ENCODE measurements at places on chromosomes 12 and 14.

- DNase-seq, result no peak
These were observed 1785.1 kb upstream of the FLRT2 start for GRCh38 chr14:83744891-83745290.

DNA sequence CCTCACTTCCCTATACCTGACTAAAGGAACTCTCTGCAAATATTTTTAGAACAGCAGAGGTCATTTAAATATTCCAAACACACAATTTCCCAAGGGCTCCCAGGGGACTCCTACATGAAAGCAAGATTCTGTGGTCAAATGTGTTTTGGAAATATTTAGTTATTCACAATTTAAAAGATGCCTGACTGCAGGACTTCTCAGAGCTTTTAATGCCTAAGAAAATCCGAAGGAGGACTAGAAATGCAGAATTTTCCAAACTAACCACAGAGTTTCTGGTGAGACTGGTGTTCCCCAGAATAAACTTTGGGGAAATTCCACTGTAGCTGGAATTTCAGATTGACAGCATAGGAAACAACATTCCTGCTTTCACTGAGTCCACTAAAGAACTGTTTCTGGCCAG, 84.8 kb upstream of the MAP1LC3B2 start:
- DNase-seq, result no peak

DNA sequence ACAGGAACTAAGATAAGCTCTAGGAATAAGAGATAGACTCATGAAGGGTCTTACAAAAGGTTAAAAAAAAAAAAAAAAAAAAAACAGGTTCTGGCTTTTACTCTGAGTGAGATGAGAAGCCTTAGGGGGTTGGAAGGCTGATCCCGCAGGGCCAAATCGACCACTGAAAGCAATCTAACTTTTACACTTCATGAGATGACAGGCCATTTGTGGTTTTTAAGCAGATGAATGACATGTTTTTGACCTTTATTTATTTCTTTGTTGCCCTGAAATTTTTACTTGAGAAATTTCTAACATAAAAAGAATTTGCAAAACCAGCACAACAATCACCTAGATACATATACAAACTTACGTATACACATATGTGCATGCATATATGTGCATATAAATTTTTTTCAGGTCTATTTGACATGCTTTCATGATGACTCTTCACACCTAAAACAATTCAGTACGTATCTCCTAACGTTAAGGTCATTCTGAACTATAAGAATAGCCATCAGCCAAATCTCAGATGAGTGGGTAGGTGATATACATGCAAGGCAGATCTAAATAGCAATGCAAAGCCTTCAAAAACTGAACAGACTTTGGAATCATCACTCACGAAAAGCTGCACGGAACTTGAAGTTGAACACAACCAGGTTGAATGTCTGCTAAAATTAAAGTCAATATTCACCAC, 87.0 kb downstream of the R3HDM2 start:
- DNase-seq, result no peak

GRCh38 chr12:34347367-34347766, 325.1 kb downstream of the ALG10 start:
- peak; percentile 35 for DNase-seq

GRCh38 chr12:108683906-108684556, 47.3 kb downstream of the CORO1C start:
- no peak for DNase-seq

DNA sequence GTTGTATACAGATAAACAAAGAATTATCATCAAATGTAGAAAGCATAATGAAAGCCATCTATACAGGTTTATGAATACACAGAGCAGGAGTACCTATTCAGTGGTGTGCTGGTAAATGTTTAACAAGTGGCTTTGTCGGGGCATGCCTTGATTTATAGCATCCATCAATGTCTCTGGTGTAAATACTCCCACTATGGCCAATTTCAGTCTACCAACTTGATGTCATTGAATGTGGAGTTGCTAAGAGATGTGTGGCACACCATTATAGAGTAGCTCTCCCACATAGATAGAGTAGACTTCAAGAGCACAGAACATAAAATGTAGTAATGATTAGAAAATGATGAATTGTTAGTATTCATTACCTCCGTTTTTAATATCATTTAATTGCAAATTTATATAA, 9.3 kb downstream of the GRIP1 start:
- DNase-seq, result no peak

DNA sequence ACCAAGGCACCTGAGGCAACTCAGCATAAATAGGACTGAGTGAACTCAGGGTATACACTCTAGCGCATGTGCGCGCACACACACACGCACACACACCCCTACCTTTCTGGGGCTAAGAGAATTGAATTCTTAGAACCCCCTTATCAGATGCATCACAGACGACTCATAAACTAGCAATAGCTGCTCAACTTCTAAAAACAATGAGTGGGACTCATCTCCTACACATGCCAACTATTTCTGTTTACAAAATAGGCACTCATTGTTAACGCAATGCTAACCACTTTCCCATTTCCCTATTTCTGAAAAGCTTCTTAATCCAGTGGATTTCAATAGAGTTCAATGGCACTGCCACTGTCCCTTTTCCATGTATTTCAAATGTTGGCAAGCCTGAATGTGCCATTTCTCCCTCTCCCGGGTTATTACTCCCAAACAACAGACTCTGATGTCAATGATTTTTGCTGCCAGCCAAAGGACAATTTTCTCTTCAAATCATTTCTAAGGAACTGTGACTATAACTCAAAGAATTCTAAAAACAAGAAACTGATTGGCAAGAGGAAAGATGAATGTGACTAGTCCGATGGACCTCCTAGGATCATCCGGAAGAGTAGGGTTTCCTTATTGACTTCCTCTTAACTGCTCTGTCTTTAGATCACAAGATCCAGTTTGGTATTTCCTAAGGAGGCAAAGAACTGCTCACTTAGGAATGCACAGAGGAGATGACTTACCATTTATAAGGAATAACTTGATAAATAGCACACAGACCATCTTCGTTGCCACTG, 48.8 kb downstream of the SLC38A1 start:
- no peak for DNase-seq

GRCh38 chr14:60965402-60965801, 15.5 kb downstream of the TRMT5 start:
- no peak for DNase-seq

DNA sequence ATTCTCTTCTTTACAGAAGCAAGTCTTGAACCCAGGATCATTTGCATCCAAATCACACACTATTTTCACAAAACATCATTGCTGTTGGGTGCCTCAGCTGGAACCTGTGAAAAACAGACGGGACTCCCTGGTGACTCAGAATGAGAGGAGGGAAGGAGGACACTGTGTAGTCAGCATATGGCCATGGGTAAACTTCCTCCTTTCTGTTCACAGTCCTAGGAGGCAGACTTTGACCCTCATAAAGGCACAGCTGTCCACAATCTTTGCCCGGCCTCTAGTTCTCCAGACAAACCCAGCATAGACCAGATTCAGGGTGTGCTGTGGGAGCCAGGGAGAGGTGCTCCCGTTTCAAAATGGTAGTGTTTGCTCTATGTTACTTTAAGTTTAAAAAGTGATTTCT, 62.0 kb downstream of the DYRK2 start:
- DNase-seq, result no peak

DNA sequence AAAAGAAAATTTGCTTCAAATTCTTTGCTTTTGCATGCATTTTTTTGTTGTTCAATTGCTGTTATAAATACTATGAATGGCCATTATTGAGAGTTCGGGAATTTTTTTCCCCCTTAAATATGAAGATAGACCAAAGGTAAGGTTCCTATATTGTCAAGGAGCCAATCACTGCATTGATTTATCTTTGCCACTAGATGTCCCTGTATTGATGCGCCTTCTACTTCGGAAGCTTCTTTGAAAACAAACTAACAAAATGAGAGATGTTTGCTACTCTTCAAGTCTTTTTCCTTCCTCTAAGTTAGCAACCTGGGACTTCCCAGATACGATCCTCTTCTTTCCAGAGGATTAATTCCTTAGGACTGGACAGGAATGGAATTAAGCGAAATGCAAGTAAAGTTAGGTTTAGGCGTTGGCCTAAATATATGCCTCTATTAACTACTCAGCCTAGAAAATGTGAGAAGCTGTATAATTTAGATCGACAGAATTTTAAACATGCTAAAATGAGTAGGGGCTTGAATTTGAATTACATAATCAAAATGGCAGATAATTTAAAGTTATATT, 318.1 kb downstream of the AEBP2 start:
- peak; percentile 11 for DNase-seq

GRCh38 chr12:121222847-121223246, 12.9 kb downstream of the P2RX4 start:
- no peak for DNase-seq

GRCh38 chr12:115209230-115209629, 525.3 kb upstream of the TBX3 start:
- DNase-seq, result no peak

DNA sequence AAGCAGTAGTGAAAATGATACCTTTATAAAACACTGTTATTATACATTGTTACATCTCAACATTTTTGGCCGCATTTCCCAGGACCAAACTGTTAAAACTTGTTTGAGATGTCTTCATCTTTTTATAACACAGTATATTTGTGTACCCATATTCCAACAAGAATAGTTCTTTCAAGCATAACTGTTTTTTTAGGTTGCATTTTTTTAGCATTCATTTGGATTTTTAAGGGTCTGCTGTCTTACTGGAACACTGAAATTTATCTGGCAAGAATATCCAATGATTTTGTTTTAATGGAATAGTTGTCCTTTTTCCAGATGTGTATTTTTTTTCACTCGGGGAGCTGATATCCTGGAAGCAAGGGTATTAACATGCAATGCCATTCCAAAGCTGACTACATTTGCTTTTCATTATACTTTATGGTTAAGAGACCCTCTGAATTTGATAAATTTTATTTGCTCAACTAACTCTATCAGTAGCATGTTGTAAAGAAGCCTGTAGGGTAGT, 8.9 kb upstream of the NAV3 start:
- no peak for DNase-seq
